Lower leg skin (tissue), 4 donors: ENCODE measurements at places on chromosomes 16 and 17. TPM values are rescaled to one million over a fixed set of nuclear protein-coding genes. Genes with fewer than 3 reads are reported as not detected.

Gene KRTAP4-9
- 73.5 TPM for total RNA-seq

GRCh38 chr16:50667497-50668367 lies 13.4 kb downstream of the SNX20 start:
- DNase-seq = no peak

GRCh38 chr17:73667181-73667959 lies 23.1 kb upstream of the SDK2 start:
- DNase-seq = peak; percentile 66

Gene HOXB8
- total RNA-seq = not detected

GRCh38 chr16:66229651-66230050 lies 136.8 kb upstream of the CDH5 start:
- DNase-seq = no peak

GRCh38 chr16:75065149-75065505 lies 51.5 kb downstream of the LDHD start:
- no peak for DNase-seq

Gene ADGRG3
- 1.1 TPM for total RNA-seq

GRCh38 chr16:67844497-67844896 lies 2.2 kb upstream of the NUTF2 start:
- no peak for DNase-seq

GRCh38 chr16:48918520-48919258 lies 308.7 kb upstream of the N4BP1 start:
- peak; percentile 21 for DNase-seq

Gene ZNF778
- 18.6 TPM for total RNA-seq

- no peak for DNase-seq
Measured at GRCh38 chr16:1048442-1049112, 24.0 kb upstream of the SSTR5 start.

DNA sequence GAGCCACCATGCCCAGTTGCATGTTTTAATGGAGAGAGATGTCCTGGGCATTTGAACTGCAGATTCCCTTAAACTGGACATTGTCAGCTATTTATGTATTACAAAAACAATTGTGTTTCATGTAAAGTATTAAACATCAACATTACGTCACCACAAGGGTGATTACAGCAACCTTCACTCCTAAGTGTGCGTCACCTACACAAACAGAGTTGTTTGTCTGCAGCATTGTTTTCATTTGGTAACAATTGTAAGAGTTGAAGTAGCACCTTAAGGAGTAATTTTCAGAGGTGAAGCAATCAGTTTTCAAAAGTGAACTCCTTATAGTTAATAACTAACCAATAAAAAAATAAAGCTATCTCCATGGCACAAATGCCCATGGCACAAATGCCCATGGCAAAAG lies 271.4 kb downstream of the IRX3 start:
- DNase-seq = no peak

DNA sequence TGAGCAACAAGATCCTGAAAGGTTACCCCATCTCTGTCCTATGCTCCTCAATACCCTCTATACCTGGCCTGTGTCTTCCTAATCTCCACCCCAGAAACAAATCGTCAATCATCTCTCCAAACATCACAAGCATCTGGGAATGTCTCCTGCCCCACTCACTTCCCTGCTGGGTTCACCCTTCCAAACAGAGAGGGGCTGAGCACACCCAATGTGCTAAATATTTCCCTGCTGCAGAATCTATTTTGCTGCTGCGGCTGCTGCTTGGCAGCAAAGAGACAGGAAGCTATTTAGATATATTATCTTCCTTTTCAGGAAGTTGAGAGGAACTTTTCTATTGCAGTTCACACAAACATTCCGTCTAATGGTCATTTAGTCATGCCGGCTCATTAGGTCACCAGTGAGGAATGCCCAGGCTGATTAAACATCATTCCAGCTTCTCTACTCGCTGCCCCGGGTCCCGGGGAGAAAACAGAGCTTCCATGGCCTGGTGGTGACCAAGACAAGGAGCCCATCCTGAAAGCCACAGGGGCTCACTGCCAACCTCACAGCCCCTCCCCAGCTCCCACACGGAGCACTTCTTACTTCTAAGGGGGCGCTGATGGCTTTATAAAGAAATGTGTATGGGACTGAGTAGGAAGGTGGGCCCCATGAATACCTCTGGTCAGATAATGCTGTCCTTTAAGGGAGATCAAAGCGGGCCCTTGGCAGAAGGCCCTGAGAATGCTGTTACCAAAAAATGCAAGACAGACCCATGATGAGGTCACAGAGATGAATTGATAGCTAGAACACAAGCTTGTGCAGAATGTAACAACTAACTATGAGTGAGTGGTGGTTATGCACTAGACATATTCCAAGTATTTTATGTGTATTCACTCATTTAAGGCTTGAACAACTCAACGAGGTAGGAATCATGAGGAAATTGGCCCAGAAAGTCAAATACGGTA lies 218.3 kb downstream of the SOX9 start:
- DNase-seq = peak; percentile 28

DNA sequence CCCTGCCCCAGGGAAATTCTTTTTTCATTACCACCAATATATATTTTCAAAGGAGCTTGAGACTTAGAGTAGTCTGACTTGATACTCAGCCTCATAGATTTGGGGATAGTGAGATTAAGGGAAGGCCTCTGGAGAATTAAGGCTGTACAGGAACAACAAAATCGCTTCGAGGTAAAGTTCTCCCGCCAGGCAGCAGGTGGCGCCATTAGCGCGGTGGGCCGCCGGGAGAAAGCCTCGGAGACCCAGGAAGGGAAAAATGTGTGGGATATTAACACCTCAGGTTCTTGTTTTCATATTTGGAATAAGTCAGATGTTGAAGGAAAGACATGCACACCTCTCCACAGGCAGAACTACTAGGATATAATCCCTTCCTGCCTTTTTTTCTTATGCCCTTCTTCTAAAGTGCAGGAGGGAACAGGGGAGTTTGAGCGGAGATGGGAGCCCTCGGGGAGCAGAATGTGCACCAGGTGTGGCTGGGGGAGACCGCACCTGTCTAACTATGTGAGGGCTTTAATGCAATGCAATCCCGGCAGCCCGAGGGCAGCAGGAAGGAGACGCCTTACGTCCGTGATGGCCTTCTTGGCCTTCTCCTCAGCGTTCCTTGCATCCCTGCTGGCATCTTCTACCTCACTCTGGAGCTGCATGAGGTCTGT lies 25.9 kb downstream of the MYH3 start:
- no peak for DNase-seq

Gene NDRG4
- total RNA-seq = 29.7 TPM

GRCh38 chr16:88067530-88068411 lies 116.5 kb downstream of the BANP start:
- DNase-seq = no peak

Gene MPP2
- 10.7 TPM for total RNA-seq

DNA sequence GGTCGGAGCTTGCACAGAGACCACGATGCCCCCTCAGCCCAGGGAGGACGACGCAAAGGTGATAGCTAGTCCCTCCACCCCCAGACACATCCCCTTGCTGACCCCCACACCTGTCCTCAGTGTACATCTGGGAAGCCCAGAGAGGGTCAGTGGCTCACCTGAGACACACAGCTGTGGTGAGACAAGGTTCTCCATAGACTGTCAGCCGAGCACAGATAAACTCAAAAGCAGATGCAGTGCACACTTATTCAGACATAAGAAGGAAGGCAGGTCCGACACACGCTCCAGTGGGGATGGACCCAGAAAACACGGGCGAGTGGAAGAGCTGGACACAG lies 19.6 kb downstream of the CBFA2T3 start:
- no peak for DNase-seq

GRCh38 chr16:67241008-67241900 lies 6.0 kb downstream of the FHOD1 start:
- no peak for DNase-seq

Gene CLDN7
- 13.0 TPM for total RNA-seq

DNA sequence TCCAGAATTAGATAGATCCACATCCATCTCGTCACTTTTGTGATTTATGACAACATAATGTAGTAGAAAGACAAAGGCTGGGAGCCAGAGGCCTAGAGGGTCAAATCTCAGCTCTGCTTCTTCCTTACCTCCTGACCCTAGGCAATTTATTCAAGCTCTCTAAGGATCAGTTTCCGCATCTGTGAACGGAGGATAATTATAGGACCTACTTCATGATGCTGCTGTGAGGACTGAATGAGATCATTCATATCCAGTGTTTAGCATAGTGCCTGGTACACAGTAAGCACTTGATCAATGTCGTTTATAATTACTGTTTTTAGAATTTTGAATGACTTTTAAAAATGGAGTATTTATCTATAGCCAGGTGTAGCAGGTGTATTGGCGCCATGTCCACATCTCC lies 128.4 kb downstream of the SHISA9 start:
- no peak for DNase-seq

GRCh38 chr16:56673921-56674320 lies 4.3 kb downstream of the MT1H start:
- no peak for DNase-seq
